Inflammatory macrophage treated with lipopolysaccharide for 4 hours (primary cell): ENCODE measurements at places on chromosomes 6 and 20.
A peak's percentile ranks its signal among the peaks of the same experiment; 100 is the strongest.

DNA sequence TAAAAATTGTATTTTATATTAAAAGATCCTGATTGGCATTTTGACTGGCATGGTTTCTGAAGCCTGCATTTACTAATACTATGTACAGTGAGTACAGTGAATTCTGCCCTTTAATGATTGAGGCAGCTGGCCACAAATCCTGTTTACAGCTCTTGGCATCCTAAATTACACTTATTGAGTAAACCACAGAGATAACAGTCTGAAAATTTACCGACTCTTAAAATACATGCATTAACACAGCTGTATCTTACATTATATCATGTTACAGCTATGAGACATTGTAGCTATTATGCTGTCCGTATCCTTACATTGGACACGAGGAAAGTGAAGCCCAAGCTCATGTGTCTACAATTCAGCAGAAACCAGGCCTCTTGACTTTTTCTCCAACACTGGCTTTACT is 90.8 kb downstream of the FAM83B start:
- DNase-seq = no peak

- peak; percentile 62 for DNase-seq
Measured at GRCh38 chr20:35739294-35740163, 2.5 kb downstream of the RBM39 start.

DNA sequence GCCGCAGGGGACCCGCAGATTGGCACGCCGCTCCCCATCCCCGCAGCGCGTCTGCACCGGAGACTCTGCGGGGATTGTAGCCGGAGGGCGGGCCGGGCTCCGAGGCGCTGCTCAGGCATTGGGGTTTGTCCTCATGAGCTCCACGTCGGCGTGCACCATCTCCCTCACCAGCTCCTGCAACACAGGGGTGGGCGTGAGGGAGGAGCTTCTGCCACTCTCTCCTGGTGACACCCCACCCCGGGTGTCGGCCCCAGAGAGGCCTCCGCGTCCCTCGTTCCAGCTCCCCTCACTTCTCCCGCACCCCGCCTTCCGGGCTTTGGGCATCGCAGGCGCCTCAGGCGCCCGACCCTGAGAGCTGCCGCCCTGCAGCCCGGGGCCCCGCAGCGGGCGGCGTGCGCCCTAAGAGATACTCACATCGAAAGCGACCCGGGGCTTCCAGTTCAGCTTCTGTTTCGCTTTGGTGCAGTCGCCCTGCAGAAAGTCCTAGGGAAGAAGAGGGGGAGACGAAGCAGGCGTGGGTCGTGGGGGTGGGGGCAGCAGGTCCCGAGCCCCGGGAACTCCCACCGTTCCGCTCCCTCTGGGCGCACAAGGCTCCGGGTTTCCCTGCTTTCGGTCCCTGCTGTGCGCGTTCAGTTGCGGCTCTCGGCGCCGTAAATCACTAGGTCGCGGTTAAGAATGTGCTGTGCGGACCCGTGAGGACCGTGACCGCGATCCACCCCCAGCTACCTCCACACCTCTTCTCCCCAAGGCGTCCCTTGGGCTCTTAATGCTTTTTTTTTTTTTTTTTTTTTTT is 14.5 kb downstream of the FOXC1 start:
- peak; percentile 64 for DNase-seq

DNA sequence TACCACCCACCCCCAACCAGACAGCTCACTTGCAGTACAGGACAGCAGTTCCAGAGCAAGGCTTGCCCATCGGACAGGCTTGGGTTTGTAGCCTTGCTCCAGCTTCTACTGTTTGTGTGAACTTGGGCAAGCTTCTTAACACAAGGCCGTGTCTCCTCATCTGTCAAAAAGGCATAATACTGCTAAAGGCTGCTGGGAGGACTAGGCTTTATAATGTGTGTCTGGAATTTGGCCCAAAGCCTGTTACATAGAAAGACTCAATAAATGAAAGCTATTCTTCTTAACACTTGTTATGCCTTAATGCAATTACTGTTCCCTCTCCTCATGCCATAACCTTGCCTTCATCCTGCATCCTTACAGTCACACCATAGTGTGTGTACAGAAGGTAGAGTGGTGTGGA is 43.4 kb downstream of the LYRM4 start:
- DNase-seq = no peak

- DNase-seq = peak; percentile 83
Measured at GRCh38 chr20:11890331-11891076, 27.2 kb upstream of the BTBD3 start.

GRCh38 chr6:135910790-135911618 is 59.5 kb downstream of the PDE7B start:
- DNase-seq = no peak

- DNase-seq = no peak
Measured at GRCh38 chr6:71049198-71049770, 92.4 kb upstream of the B3GAT2 start.

DNA sequence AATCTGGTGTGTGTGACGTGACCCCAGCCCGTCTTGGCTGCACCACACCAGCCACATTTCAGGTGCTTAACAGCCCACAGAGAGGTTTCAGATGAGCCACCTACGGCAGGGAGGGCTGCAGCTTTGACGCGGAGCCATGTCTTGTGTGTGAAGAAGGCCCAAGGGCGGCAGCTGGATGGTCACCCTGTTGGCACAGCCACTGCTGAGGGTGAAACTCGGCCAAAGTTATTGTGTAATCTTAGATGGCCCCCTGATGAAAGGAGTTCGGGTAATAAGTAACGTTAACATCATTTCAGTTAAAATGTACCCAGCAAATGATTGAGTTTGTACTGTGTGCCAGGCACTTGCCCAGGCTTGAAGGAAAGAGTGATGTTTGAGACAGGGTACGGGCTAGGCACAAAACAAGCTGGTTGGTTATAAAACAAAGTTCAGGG is 97.2 kb downstream of the SSR1 start:
- no peak for DNase-seq

DNA sequence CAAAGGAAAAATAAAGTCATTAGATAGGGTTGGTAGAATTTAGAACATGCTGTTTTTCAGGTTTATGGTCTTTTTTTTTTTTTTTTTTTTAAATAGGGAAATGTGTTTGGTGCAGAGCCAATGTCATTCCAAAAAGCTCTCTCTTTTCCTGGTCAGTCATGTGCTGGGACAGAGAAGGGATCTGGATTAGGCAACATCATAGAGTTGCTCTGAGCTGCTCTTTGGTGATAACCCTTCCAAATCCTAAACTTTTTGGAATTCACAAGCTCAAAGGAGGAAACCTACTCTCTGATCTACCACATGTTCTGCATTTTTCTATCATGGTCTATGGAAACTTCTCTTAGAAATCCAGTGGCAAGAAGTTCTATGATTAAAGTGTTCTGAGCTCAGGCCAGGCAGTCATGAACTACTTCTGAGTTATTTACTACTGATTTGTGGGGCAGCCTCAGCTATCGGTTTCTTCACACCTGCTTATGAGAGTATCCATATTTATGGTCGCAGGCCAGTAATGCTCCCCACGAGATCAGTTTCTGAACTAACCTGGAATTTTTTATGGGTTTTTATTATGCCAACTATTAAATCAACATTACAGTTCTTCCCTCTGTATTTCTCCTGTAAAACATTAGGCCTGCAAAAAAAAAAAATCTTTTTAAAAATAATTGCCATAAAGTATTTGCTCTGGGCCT is 4.8 kb downstream of the EDN1 start:
- no peak for DNase-seq

GRCh38 chr6:123007885-123008284 is 11.8 kb downstream of the CLVS2 start:
- no peak for DNase-seq

- DNase-seq = peak; percentile 83
Measured at GRCh38 chr6:35919085-35919826, 1.6 kb downstream of the SRPK1 start.

DNA sequence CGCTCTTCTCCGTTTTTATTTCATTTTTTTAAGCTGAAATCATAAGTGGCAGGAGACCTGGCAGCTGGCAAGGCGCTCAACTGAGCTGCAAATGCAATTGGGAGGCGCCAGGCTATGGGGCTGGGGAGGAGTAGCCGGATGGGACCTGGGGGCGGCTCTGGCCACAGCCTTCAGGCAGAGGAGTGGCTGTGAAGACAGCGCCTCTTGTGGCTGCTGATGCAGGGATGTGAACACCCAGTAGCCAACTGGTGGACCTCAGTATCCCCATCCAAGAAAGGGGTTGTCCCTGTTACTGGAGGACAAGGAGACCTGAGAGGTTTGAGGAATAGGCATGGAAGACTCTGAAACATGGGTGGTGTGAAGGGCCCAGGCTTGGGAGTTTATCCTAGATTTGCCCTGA is 12.6 kb downstream of the KCNK17 start:
- DNase-seq = no peak

DNA sequence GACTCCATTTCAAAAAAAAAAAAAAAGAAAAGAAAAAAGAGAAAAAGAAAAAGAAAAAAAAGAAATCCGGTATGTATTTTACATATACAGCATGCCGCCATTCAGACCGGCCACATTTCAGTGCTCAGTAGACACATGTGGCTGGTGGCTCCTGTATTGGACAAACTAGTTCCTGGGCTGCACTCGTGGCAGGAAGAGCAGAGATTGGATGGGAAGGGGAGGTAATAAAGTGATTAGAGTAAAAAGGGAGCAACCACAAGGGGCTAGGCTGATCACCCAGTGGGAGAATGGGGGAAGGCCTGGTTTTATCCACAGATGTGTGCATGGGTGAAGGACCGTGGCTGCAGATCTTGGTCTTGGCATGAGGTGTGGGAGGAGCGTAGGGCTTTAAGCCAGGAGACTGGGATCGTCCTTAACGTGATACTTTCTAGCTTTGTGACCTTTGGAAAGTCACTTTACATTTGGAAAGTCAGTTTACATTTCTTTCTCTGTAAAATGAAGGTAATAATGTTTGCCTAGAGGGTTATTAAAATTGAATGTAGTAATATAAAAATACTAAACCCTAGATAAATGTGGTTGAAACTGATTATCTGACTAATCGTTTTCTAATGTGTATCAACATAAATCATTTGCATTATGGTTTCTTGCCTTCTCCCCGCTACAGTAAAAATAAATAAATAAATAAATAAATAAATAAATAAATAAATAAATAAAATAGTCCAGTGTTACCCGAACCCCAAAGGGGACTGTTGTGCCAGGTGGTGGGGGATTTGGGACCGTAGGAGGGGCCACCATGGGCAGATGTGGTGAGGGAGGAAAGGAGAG is 869 bp upstream of the TRIM15 start:
- no peak for DNase-seq

GRCh38 chr6:129521946-129522345 is 188.0 kb downstream of the ARHGAP18 start:
- DNase-seq = no peak

DNA sequence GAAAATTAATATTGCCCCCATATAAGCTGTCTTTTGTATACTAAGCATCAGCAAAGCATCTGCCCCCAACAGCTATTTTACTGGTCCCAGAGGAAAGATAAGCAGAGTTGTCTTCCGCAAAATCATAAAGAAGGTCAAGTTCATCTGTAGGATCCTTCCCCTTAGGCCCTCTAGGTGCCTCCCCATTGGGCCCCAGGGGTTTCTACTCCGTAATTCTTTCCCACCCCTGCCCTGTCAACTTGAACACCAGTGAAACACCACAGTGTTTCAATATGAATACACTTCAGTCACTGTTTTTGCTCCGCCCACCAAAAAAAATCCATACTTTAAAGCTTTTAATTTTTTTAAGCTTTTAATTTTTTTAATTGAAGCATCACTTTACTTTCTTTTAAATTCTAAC is 159.2 kb downstream of the ATXN1 start:
- DNase-seq = no peak

DNA sequence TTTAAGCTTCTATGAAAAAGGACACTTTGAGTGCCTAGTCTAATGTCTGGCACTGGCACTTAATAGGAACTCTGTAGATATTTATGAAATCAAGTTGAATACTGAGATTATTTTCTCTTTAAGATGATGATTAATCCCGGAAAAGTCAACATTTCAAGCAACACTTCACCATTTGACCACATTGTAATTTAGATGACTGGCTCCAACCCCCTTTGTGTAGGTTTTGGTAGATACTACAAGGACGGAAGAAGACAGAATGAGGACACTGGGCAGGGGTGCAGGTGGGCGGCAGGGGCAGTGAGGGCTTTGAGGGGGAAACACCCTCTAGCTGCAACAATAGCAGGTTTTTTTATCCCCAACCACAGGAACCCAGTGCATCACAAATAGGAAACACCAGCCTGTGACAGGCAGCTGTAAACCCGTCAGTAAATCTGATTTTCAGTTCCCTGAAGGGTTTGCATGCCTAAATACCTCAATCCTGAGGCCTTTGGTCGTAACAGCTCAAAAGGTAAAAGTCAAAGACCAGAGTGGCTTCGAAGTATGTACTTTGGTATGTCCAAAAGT is 4.6 kb downstream of the DTNBP1 start:
- no peak for DNase-seq

DNA sequence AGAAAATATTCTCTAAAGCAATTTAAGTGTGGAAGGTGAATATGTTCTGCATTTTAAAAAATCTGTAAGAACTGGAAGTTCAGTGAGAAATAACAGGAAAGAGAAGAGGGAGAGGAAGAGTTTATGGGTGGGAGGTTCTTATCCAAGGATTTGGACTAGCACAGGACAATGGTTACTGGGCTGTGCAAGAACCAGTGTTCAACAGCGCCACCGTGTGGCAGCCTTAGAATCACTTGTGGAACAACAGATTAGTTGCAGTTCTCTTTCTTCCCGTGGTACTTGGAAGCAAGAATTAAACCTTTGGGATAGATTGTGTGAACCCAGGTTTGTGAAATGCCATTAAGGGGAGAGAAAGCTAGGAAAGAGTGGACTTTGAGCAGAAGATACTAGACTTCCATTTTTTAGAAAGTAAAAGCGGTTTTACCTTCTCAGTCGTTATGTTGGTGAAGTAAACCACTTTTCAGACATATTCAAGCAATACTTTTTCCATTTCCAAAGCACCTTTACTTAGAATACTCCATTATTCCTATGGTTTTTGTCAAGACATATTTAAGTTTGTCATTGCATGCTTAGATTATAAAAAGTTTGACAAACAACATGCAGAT is 436.7 kb downstream of the RNF144B start:
- peak; percentile 37 for DNase-seq

DNA sequence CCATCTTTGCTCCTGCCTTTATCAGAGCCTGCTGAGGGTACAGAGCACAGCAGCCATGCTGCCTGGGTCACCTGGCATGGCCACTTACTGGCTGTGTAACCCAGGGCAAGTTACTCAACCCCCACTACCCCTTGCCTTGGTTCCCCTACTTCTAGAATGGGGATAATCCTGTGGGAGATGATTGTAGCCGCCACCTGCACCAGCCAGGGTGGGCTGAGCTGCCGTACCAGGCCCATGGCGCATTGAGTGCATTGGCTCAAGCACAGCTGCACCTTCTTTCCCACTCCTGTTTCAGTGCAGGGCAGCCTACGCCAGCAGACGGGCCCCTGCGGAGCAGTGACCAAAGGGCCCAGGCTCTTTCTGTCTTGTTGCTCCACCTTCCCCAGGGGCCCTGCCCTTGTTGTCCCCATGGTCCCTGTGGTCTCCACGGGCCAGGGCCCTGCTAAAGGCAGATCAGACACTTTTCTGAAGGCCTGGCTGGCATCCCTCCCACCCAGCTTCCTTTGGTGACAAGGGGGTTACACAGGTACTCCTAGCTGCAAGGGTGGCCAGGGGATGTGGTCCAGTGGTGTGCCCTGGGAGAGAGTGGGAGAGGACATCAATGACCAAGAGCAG is 159.4 kb upstream of the MLN start:
- no peak for DNase-seq
